Gastroesophageal sphincter (tissue), 4 donors: ENCODE measurements at places on chromosomes 2 and 18.

DNA sequence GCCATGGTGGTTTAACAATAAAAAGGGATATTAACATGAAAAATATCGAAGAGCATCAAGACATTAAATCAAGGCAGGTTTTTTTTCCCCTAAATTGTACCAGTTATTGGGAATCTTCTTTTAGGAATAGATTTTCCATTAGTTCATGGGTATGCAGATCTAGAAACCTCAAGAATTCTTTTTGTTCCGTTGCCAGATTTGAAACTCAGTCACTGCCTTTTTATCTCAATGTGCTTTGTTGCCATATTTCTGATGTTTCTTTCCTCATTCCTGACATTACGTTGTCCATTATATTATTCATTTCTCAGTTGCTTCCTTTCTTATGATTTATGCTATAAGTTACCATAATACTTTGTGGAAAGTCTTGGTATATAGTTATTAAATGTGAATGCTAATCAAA lies 162.2 kb downstream of the CD226 start:
- ATAC-seq, result no peak

GRCh38 chr2:212124598-212124997 lies 414.0 kb downstream of the ERBB4 start:
- ATAC-seq, result no peak

- ATAC-seq, result no peak
Observed at GRCh38 chr2:217305882-217306281, 446.0 kb upstream of the TNP1 start.

DNA sequence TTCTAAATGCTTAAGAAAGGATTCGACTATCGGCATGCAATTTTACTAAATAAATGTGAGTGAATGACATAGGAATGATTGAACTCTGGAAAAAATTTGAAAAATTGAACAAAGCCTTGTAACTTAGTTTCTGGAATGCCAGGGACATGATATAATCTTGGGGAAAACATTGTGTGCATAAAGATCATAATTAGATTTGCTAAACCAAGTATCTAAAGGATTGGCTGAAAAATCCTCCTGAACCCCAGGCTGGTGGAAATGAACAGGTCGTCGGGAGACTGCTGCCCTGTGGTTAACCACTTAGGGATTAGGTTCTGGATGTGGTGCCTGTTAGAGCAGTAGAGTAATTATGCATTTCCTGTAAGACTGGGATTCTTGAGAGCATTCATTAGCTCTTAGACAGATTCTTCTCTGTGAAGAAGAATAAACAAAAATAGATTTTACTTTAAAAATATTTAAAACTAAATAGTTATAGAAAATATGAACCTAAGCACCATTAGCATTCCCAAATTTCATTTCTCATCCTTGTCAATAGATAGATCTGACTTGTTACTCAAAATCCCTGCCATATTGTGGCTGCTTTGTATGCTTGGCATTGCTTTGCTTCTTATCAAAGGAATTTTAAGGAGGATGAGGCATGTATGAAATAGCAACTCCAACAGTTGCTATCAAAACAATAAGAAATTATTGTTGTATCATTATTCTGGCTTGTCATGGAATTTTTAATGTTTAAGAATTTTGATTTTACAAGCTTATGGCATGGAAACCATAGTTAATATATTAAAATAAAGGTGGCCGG lies 55.9 kb downstream of the LYPD6B start:
- ATAC-seq, result no peak
